NCI-H2227 treated with DMSO at 0.1 percent for 48 hours (cell line): ENCODE measurements at places on chromosomes 5 and 9.

- no peak for DNase-seq
These were observed 199.5 kb downstream of the CACNA1B start for GRCh38 chr9:138077126-138077525.

- DNase-seq: no peak
These were observed 57.6 kb downstream of the MAMDC2 start for GRCh38 chr9:70101265-70101664.

DNA sequence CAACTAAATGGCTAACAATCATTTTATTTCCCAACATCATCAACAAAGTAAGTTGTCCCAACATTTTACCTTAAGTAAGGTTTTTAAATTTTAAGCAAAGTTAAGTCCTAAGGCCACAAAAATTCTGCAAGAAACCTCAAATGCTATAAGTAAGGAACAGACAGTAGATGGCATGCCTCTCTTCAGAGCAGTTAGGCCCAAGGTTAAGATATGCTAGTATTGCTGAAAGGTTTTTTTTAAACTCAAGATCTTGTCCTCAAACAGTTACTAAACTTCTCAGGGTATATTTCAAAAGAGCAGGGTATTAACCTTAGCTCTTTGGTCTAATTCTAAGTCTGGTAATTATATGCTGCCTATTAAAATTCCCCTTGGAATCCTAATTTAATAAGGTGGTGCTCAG is 35.1 kb downstream of the PJA2 start:
- no peak for DNase-seq

GRCh38 chr5:32076699-32077695 is 97.1 kb downstream of the GOLPH3 start:
- peak; percentile 43 for DNase-seq

GRCh38 chr5:96814041-96814440 is 6.3 kb upstream of the ERAP1 start:
- DNase-seq: no peak

GRCh38 chr5:132238901-132239500 is 11.3 kb upstream of the P4HA2 start:
- DNase-seq: no peak

DNA sequence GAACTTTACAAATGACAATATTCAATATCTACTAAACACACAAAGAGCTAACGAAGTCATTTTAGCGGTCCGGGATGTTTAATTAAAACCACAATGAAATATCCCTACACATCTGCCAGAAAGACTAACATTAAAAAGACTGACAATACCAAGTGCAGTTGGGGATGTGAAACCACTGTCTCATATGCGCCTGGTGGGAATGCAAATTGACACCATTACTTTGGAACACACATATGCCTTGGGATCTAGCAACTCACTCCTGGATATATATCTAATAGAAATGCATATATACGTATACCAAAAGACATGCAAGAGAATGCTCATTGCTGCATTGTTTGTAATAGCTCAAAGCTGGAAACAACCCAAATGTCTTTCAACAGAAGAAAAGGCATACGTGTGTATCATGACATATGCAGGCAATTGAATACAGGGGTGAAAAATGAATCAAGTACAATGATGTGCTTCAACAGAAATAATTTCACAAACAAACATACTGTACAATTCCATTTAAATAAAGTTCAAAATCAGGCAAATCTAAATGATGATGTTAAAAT is 153.3 kb downstream of the CARTPT start:
- no peak for DNase-seq

DNA sequence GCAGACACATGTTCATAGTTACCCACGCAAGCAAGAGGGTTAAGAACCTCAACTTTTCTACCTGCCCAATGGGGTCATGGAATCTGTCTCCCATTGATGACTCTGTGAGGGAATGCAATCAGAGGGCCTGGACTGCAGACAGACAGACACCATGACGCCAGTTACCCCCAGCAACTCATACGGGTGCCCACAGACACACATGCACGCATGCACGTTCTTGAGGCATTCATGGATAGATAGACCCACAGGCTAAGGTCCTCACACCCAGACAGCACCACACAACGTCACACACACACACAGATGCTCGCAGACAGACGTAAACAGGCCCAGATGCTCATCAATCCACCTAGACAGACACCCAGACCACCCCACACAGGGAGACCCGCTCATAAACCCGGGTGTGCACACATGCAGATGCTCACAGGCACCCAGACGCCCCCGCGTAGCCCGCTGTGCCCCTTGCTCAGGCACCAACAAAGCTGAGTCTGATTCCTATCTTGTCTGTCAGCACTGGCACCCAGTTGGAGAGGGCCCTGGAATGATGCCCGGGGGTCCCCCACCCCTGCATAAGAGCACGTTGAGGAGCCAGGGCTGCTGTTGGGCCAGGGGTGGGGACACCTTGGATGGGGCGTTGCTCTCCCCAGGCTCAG is 23.6 kb downstream of the LHX2 start:
- DNase-seq: no peak

DNA sequence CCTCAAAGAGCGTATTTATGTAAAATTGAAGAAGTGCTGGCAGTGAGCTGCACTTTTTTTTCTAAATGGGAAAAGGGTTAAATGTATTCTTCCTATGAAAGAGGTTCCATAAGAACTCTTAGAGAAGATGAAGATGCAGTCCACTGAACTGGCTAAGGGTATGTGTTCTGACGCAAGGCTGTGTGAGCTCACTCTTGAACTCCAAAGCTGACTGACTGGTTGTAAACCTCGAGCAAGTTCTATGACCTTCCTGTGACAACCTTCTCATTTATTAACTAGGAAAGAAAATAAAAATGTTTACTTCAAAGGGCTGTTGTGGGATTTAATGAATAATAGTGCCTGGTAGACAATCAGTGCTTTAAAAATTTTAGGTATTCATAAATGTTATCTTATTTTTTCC is 46.7 kb downstream of the POC5 start:
- no peak for DNase-seq

GRCh38 chr5:138694146-138694545 is 59.1 kb upstream of the CTNNA1 start:
- no peak for DNase-seq

GRCh38 chr9:86642721-86643120 is 288.5 kb upstream of the TUT7 start:
- DNase-seq: no peak

- DNase-seq: no peak
These were observed 882 bp downstream of the CERCAM start for GRCh38 chr9:128421482-128421996.

GRCh38 chr9:134340475-134341160 is 14.4 kb downstream of the RXRA start:
- no peak for DNase-seq

DNA sequence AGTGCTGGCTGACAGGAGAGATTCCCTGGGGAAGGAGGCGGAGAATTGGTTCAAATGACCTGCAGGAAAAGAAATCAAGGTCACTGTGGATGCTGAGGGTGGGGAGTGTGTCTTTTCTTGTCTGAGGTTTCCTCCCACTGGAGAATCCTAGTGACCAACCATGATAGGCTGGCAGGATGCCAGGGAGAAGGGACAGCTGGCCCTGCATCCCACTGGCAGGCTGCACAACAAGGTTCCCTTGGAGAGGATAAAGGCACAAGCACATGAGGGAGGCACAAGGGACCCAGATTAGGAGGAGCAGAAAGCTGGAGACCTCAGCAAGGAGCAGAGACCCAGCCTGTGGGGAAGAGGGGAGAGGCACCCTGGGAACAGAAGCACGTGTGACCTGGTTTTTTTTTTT is 11.4 kb upstream of the ZDHHC12 start:
- no peak for DNase-seq

DNA sequence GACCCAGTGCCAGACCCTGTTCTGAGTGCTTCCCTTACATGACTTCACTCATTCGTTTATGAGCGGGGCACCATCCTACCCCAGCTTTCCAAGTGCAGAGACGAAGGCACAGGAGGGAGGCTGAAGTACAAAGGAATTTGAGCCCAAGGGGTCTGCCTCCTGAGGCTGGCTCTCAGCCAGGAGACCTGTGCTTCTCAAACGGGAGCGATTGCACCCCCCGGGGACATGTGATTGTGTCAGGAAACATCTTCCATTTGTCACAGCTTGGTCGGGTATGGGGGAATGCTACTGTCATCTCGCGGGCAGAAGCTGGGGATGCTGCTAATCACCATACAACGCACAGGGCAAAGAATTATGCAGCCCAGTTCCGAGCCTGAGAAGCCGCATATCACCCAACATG is 23.9 kb downstream of the ADCY2 start:
- DNase-seq: no peak

DNA sequence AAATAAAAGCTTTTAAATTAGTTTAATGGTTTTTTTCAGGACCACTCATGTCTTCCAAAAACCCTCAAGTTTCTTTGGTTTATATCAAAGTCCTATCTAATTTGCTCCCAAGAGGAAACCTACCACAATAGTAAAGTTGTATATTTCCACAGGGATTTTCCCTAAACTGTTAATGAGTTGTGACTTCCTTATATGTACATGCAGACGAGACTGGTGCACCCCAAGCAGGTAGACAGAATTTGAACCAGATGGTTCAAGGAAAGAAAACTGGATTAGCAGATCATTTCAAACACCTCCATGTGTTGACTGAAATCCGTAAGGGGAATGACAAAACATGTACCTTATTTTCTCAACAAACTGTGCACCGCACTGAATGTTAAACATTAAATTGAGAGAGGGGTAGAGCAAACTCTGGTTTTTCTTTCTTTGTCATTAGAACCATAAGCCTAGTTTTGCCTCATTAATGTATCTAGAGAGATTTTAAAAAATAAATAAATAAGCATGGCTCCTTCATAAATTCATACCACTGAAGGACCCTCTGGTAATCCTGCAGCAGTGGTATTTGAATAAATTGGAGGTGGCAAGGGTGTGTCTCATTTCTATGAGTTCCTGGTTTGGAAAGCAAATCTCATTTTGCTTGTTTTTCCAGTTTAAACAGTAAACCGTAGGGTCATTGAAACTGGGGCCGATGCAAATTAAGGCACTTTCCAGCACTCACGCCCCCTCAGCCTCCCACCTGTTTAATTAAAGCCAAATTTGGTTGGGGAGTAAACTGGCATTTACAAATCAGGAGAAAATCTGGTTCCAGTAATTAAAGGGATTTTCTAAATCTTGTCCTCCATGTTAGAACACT is 51.1 kb downstream of the ENC1 start:
- DNase-seq: no peak

- DNase-seq: no peak
These were observed 24.8 kb downstream of the TGFBI start for GRCh38 chr5:136053336-136054141.

DNA sequence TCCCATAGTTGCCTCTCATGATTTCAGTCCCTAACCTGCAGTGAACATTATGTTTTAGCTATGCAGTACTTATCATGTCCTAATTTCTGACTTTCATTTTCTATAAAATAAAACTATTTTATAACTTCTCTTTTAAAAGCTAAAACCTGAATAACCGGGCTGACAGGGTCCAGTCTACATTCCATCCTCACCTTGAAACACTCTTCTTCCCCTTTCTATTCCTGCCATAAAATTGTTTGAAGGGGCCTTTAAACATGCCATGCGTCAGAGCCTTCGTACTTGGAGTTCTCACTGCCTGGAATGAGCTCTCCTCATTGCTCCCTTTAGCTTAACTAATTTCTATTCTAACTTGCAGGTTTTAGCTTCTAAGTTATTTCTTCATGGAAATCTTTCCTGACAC is 143.0 kb upstream of the PRLR start:
- no peak for DNase-seq

GRCh38 chr9:20552874-20553557 is 69.3 kb downstream of the MLLT3 start:
- no peak for DNase-seq

GRCh38 chr5:36945687-36946086 is 69.1 kb downstream of the NIPBL start:
- no peak for DNase-seq

DNA sequence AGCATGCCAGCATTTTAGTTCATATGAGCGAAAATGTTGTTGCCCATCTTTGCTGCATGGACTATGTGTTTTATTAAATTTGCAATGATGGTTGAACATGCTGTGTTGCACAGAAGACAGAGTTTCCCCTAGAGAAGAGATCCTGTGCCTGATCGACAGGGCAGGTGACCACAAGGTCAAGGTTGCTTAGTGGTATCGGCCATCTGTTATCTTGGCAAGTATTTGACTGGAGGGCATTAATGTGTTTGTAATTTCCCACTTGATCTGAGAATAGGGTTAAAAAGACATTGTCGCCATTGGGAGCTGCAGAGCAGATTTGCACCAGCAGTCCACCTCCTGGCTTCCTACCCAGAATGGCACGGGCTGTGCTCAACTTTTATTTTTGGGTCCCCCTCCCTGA is 1523.6 kb upstream of the WWC1 start:
- no peak for DNase-seq

DNA sequence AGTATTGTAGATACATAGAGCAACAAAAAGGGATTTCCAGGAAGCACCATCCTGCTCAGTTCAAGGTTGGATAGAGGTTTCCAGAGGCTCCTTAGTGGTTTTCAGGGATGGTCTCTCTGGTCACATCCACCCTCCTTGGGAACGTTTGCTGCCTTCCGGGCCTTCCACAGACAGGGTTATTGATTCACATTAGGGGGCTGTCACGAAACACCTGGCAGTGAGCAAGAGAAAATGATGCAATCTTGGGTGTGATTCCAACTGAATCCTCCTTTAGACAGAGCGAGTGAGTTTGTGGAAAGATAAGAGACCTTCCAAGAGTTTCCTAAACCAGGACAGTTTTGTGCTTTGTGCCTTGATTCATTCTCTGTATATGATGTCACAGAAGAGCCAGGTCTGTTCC is 43.8 kb upstream of the CTSL start:
- DNase-seq: no peak

- DNase-seq: no peak
These were observed 2.4 kb downstream of the PCYOX1L start for GRCh38 chr5:149360272-149360671.

GRCh38 chr9:128638580-128638979 is 18.1 kb downstream of the DYNC2I2 start:
- DNase-seq: no peak

DNA sequence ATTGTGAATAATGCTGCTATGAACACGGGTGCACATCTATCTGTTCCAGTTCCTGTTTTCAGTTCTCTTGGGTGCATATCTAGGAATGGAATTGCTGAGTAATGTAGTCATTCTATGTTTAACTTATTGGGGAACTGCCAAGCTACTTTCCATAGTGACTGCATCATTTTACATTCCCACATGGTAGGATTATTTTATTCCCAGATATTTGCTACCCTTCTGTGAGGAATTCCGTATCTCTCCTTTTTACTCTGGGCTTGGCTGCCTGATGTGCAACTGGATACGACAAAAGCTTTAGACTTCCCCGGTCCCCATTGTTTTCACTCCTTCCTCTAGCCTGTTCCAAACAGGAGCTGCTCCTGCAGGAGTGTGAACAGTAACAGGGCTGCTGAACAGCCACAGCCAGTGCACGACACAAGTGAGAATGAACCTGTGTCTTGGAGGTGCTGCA is 7.2 kb downstream of the TAS2R1 start:
- no peak for DNase-seq

DNA sequence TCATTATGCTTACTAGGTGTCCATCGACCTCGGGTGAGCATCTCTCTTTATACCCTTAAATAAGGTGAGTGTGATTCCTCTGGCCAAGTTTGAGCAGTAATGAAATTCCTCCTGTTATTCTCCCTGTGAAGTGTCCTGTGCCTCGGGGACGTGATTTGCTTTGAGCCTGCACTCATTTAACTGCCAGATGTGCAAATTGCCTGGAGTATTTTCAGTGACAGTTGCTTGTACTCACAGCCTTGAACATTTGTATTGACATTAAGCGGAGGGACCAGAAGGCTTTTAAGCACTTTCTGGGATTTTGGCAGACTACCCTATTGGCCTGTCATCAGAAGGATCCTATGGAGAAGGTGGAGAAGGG is 126.9 kb downstream of the DOCK2 start:
- no peak for DNase-seq
